Epithelial cell of prostate (primary cell): ENCODE measurements at places on chromosomes 5 and 9.

DNA sequence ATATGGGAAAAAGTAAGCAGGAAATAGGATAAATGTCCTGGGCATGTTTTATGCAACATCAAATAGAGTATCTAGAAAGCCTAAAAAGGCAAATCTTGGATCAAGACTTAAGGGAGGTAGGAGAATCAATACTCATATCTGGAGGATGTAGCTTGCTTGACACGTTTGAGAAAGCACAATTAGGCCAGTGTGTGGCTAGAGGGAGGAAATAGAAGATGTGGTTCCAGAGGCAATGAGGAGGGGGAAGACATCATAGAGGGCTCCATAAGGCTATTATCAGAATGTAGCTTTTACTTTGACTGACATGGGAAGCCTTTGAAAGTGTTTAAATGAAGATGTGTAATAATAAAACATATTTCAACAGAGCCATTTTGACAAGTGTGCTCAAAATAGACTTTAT, 200.7 kb upstream of the CDH12 start:
- DNase-seq = no peak

GRCh38 chr9:125549891-125550885, 156.8 kb downstream of the MAPKAP1 start:
- DNase-seq = no peak

DNA sequence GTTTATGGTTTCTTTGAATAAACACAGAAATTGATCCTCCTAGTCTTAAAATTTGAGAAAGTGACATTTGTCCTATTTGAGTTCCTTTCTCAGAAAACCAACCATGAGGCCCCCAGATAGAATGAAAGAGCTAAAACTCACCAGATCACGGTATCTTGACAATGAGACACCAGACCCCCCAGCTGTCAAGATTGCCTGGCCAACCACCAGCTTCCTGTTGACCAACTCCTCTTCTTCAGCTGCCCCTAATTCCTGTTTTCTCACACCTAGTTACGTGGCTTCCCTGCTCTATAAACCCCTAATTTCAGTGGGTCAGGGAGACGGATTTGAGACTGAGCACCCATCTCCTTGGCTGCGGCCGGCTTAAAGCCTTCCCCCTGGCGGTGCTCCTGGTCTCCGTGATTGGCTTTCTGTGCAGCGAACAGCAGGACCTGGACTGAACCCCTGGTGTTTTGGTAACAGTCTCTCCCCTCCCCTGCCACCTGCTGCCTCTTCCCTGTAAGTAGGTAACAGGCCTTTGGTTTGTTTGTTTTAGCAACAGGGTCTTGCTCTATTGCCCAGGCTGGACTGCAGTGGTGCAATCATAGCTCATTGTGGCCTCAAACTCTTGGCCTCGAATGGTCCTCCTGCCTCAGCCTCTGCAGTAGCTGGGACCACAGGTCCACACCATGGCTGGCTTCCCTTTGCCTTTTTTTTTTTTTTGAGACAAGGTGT, 4.8 kb upstream of the ENTPD2 start:
- DNase-seq = no peak

GRCh38 chr5:165626161-165626560, 2120.7 kb downstream of the MAT2B start:
- DNase-seq = no peak

DNA sequence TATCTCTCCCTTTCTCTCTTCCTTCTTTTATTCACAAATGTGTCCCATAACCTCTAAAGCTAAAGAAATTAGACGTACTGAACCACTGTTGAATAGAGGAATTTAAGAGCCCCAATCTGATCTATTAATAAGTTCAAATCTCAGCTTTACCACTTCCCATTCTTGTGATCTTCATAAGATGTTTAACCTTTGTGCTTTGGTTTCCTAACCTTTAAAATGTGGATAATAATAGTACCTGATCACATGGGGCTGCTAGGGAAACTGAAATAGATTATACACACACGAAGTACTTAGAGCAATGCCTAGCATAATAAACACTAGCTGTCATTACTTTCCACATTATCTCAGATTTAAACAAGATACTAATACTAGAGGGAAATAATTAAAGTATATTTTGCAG, 324.3 kb upstream of the SEMA6A start:
- DNase-seq = no peak

GRCh38 chr9:37295796-37296195, 126.7 kb upstream of the GRHPR start:
- DNase-seq = no peak

DNA sequence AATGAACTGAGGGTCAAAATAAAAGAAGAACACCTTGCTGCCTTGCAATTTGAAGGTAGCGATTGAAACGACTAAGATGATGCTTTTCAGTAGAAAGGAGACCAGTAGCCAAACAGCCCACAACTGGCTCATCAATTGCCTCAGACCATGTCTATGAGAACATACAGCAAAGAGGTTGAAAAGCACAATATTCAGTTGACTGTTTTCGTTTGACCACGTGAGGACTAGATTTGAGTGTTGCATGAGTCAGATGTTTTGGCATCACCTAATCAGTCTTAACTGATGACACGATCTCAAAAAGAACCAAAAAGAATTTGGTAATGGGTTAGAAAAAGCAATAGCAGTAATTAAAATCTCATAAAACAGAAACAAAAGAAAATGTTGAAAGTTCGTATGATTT, 82.7 kb upstream of the IL7R start:
- DNase-seq = no peak

GRCh38 chr9:38421498-38422211, 2.6 kb downstream of the IGFBPL1 start:
- DNase-seq = no peak

DNA sequence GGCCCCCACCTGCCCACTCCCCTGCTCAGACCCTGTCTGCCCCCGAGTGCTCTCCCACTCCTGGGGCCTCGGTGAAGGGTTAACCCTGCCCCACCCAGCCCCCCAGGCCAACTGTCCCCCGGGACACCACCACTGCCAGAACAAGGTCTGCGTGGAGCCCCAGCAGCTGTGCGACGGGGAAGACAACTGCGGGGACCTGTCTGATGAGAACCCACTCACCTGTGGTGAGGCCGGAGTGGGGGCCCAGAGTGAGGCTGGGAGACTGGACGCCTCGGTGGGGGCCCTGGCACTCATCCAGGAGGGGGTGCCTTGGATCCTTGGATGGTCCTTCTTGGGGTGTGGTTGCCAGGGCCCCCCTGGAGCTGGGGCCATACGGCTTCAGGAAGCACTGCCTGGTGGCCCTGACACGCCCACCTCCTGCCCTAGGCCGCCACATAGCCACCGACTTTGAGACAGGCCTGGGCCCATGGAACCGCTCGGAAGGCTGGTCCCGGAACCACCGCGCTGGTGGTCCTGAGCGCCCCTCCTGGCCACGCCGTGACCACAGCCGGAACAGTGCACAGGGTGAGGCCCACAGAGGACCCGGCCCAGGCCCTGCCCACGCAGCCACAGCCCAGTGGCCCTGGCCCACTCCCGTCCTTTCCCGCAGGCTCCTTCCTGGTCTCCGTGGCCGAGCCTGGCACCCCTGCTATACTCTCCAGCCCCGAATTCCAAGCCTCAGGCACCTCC, 2.1 kb downstream of the MAMDC4 start:
- DNase-seq = no peak
